Ascending aorta (tissue), 2 donors: ENCODE measurements at places on chromosomes 3 and 15. TPM values are rescaled to one million over a fixed set of nuclear protein-coding genes. Genes with fewer than 3 reads are reported as not detected.

Gene HRG
- total RNA-seq = 6.9 TPM

Gene SAMD7
- total RNA-seq = not detected

Gene SERP1
- total RNA-seq = 237 TPM

Gene GOLGA8G
- total RNA-seq = not detected

Gene PLSCR5
- total RNA-seq = not detected

Gene RASGRP1
- total RNA-seq = not detected

Gene DUOX2
- total RNA-seq = 2.3 TPM

Gene CNBP
- total RNA-seq = 166 TPM

Gene MAP1A
- 19.9 TPM for total RNA-seq

Gene TEX55
- total RNA-seq = not detected

Gene GAP43
- 0.21 TPM for total RNA-seq

Gene MRPS25
- total RNA-seq = 8.1 TPM

Gene LSAMP
- total RNA-seq = 0.11 TPM

Gene EIF4E3
- 4.4 TPM for total RNA-seq

Gene SGO1
- not detected for total RNA-seq
